Stimulated activated CD4-positive, alpha-beta T cell treated with anti-CD3 and anti-CD28 coated beads, Interleukin-4, amount 100 ng/mL, for 4 hours (primary cell): ENCODE measurements at places on chromosomes 4 and X.

DNA sequence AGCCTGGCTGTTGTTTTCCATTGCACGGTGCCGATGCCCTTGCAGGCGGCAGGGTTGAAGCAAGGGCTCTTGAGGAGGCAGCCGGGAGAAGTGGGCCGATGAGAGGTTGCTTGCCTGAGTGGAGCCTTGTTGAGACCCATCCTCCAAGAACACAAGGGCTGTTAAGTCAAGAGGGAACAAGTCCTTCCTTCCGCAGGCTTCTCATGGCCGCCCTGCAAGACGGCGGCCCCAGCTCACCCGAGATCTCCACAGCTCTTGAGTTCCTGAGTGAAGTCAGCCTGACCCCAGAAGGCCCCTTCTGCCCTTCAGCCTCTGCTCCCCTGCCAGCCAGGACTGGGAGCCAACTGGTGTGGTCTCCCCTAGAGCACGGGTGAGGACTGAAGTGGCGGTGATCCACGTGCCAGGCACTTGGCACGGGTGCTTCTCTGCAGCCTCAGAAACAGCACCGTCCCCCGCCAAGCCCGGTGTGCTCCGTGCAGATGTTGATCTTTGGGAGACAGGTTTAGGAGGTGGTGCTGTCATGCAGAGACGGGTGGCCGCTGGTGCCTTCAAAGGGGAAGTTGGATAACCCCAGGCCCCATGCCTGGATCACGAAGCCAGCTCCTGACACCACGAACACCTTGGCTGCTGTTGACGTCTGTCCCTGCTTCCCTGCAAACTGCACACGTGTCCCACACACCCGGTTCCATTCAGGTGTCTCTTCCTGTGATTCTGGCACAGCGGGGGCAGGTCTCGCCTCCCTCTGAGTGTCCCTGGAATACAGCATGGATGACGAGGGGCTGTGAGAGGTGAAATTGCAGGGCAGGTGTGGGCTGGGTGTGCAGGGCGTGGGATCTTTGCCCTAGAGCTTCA, 164.4 kb upstream of the PSAPL1 start:
- DNase-seq, result no peak

DNA sequence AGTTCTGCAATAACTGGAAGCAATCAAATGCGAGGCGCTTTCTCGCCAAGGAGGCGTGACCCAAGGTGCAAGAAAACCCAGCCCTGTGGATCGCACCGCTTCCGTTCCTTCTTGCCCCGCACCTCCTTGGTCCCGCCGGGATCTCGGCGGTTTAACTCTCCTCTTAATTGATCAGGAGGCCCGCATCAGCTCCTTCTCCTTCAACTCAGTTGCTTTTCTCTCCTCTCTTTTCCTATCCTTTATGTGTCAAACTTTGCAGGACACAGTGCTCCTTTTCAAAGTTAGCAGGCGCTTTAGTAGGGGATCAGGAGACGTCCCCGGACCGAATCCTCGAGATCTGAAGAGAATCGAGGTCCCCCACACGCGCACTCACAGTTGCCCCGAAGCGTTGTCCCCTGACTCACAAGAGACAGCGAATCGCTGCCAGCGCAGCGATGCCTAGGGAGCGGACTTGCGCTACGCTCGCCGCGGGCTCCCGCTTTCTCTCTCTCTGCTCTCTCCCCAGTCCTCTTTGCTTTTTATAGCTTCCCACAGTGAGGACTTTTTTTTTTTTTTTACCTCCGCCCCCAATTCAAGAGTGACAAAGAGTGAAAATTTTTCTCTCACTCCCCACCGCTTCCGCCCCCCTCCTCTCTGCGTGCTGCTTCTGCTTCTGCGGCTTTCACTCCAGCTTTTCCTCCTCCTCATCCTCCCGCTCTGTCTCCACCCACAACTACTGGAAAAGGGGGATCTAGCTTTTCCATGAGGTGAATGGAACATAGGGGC, at the start of gene DKK2:
TSS of gene DKK2 (minus strand) at position 495 of the 765 bp plus-strand sequence. CDS start 722 bp downstream, outside the sequence.
- no peak for DNase-seq

GRCh38 chr4:150126864-150127203, 48.6 kb downstream of the DCLK2 start:
- no peak for DNase-seq

DNA sequence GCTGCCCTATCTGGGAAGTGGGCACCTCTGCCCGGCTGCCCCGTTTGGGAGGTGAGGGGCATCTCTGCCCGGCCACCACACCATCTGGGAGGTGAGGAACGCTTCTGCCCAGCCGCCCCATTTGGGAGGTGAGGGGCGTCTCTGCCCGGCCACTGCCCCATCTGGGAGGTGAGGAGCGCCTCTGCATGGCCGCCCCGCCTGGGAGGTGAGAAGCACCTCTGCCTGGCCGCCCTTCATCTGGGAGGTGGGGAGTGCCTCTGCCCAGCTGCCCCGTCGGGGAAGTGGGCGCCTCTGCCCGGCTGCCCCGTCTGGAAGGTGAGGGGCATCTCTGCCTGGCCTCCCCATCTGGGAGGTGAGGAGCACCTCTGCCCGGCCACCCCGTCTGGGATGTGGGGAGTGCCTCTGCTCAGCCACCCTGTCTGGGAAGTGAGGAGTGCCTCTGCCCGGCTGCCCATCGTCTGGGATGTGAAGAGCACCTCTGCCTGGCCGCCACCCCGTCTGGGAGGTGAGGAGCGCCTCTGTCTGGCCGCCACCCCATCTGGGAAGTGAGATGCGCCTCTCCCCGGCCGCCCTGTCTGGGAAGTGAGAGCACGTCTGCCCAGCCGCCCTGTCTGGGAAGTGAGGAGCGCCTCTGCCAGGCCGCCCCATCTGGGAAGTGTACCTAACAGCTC, 9.8 kb downstream of the PABPC1L2A start:
- no peak for DNase-seq

GRCh38 chrX:65990702-65991101, 49.2 kb downstream of the VSIG4 start:
- no peak for DNase-seq
